NCI-H1436 (cell line): ENCODE measurements at places on chromosomes 4 and X.

- no peak for DNase-seq
Measured at GRCh38 chr4:94475050-94475449, 23.3 kb downstream of the PDLIM5 start.

DNA sequence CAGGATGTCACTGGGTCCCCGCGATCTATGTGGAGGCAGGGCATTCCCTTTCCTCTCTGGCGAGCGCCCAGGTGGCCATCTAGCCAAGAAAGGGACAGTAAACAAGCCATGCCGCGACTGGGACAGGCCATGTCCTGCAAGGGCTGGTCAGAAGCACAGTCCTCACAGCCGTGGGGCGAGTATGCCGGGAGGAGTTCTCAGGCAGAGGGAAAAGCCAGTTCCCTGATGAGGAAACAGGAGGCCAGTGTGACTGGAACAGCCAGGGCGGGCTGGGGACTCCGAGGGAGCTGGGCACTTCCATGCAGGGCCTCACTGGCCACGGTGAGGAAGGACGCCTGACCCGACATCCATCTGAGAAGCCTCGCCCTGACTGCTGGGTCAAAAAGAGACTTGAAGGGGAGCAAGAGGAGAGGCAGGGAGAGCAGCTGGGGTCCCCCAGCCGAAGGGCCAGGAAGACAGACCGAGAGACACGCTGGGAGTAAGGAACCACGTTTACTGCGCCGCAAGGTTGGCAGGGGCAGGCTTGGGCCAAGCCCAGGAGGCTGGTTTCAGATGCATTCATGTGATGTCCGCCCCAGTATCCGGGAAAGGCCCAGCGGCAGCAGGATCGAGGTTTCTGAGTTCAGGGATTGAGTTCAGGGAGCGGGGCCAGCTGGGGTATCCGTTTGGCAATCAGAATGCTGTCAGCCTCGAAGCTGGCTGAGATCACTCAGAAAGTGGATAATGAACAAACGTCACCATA, 15.0 kb downstream of the CFAP99 start:
- DNase-seq = no peak

GRCh38 chr4:78644744-78645330, 93.3 kb downstream of the ANXA3 start:
- DNase-seq = peak; percentile 45

DNA sequence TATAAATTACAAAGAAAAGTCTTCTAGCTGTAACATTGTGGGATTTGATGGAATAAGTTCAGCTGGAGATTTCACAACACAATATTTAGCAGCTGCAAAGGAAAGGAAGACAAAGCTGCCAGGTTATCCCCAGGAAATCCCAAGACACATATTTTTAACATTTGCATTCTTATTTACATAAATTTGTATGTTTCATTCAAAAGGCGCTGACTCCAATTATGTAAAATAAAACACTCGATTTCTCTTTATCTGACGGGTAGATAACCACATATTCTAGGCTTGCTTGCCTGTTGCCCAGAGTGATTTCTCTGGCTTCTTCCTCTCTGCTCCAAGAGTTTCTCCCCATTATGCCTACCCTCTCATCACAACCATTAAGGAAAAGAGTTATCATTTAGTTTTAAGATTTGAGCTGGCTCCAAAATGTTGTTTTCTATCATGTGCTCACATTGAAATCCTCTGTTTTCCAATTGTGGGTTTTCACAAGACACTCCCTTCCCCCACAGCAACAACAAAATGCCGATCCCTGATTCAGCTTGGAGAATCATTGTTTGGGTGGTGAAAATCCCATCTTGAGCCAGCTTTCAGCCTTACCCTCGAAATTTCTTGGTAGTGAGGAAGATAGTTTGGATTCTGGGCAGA, 128.2 kb upstream of the RASGEF1B start:
- no peak for DNase-seq

- DNase-seq = no peak
Measured at GRCh38 chrX:23664496-23664895, 2.8 kb upstream of the PRDX4 start.

- DNase-seq = no peak
Measured at GRCh38 chrX:43505769-43506168, 150.3 kb upstream of the MAOA start.

DNA sequence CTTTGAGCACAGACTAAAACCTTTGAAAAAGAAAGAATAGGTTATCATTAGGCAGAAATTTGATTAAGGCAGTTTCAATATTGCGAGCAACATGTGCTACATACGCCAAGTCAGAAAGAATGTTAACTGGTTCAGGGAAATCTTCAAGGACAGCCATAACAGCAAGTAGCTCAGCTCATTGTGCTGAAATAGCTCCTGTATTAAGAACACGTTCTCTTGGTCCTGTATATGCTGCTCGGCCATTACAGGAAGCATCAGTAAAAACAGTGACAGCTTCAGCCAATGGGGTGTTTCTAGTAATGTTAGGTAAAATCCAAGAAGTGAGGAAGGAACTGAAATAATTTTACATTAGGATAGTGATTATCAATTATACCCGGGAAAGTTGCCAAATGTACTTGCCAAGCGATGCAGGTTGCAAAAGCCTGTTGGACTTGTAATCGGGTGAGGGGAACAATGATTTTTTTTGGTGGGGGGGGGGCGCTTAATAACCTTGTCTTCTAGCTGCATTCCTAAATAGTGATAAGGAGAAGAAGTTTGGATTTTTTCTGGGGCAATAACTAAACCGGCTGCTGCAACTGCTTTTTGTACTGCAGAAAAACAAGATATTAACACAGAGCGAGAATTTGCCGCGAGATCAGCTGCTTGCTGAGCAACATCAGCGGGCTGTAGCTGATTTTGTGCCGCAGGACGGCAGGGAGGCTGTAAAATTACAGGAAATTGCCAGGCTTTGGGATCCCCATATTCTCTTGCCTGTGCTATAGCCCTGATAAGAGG, 49.4 kb upstream of the RASSF6 start:
- no peak for DNase-seq

DNA sequence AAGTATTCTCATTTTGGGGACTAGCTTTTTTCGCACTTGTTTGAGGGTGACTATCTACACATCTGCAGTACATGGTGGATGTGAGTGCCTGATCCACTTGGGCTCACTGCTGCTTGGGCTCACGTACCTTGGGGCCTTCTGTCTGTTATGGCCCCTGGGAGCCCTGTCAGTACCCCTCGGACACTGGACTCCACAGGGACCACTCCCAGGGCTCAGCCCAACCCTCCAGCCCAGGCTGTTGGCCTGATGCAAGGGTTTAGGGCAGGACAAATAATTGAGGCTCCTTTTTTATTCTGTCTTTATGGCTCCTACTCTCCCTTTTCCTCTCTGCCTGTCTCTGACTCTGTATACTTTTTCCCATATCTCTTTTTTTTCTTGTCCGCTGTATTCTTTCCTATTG, 32.7 kb upstream of the MSN start:
- no peak for DNase-seq

- DNase-seq = no peak
Measured at GRCh38 chr4:10671366-10671765, 13.2 kb downstream of the CLNK start.

GRCh38 chrX:31981546-31982062, 909.8 kb upstream of the FTHL17 start:
- DNase-seq = no peak

DNA sequence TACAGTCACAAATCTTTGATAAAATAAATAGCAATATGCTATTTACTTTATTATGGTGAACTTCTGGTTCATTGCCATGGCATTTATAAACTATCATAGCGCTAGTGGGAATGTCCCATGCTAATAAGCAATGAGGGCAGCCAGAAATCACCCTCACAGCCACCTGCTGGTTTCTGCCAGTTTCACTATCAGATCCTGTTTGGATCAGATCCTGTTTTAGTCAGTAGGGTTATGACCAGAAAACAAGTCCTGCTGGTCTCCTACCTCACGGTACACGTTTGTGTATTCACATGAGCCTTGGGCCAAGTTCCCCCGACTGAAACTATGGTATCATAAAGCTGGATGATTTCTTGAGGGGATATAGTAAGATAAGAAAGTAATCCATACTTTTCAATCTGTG, 17.7 kb downstream of the FOXR2 start:
- DNase-seq = no peak

DNA sequence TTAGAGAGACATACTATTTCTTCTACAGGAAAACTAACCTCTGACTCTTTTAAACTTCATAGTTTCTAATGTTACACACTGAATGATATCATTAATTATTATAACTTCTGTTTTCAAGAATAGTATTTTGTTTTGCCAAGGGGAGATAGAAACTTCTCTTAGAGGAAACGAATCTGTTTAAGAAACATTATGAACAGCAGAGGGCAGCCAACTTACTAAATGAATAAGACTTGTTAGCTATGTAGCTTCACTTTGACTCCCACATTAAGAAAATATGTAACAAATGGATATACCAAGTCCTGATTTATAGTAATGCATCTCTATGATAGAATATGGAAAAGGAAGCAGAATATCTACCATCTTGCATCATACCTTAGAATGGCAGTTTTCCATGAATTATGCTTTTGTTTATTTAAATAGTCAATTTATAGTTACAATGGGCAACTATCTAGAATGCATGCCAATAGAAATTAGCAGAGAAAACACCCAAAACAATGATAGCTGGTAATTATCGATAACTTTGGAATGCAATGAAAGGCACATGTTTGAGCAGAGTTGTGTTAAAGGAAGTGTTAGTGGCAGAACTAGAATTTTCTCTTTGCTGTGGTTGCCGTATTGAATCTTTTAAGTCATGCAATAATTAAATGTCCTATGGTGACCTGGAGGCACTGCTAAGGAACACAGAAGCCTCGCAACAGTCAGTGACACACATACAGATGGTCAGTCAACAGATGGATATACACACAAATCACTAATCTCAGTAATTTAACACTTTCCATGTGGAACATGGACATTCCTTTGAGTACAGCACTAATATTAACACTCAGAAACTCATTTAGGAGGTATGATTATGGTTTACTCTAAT, 105.7 kb upstream of the PDLIM3 start:
- peak; percentile 19 for DNase-seq

GRCh38 chr4:47553329-47554125, 68.5 kb downstream of the ATP10D start:
- no peak for DNase-seq

DNA sequence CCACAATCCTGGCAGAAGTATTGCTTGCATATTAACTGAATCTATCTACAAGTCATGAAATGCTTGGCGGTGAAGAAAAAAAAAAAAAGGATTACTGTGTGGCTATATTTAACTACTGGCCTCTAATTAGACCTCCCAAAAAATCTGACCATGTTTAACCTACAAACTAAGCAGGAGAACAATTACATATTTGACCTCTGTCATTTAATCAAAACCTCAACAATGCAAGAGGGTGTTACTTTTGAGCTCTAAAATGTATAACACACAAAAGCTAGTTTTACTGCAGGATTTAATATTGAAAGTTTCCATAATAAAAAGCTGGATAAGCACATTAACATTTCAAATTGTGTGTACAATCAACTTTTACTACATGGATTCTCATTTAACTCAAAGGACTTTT, 1.5 kb downstream of the ITM2A start:
- DNase-seq = no peak

- no peak for DNase-seq
Measured at GRCh38 chr4:17068891-17069290, 170.4 kb upstream of the LDB2 start.
